Esophagus mucosa (tissue), 1 donor: ENCODE measurements at places on chromosomes 3 and 15. TPM values are rescaled to one million over a fixed set of nuclear protein-coding genes. Genes with fewer than 3 reads are reported as not detected.

DNA sequence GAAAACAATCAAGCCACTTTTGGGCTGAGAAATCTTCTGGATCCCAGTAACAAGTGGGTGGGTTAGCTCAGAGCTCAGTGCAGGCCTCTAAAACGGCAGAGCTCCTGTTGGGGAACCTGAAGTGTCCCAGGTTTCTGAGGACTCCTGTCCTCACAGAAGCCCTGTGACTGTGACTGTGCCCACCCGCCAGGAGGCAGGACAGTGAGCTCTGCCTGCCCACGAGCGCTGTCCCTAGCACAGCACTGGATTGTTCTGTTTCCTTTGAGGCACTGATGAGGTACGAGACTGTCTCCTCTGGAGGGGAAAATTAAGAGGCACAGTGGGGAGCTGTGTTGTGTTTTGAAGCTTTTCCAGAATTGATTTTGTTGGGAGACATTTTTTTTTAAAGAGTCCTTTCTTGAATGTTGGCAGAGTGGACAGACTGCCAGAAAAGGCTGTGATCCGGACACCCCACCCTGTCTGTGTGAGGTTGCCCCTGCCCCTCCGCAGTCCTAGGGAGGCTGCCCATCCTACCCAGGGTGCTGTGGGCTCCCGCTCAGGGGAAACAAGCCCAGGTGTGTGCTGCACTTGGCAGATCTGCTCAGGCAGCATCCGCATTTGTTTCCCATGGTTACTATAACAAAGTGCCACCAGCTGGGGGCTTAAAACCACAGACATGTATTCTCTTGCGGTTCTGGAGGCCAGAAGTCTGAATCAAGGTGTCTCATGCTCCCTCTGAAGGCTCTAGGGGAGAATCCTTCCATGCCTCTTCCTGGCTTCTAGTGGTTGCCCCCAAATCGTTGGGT is 66.6 kb upstream of the LARS2 start:
- no peak for ATAC-seq

- ATAC-seq = peak; percentile 73
Measured at GRCh38 chr3:157136647-157137387, 23.1 kb downstream of the CCNL1 start.

DNA sequence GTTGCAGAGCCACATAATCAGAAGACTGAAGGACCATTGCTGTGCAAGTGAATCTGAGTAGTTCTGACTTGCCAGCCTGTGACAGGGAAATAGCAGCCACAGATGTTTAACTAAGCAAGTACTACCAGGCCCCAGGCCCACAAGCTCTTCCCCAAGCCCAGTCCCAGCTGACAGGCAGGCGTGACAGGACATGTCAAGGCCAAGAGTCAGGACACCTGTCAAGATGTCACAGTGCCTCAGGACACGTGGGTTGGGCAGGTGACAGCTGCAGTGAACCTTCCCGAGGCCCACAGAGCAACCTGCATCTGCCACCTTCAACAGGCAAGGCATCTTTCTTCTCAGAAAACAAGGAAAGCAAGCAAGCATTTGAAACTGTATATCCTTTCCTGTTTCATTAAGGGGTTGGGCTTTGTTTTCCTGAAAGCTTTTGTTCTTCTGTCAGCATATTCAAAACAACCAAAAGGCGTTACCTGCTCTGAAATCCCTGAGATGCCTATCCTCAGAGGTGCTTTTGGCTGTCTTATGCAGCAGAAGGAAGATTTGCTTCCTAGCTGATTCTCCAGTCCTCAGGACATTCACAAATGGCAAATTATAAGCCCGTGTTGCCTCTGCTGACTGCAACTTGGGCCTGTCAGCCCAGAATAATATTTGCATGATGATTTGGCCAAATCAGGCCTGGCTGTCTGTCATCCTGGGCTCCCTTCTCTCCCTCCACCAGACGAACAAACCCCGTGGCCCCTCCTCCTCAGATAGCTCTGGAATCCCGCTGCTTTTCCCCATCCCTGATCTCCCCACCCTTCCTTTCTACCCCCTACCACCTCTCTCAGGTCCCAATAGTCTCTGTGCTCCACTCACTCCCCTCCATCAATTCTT is 171.8 kb upstream of the WNT5A start:
- peak; percentile 94 for ATAC-seq

GRCh38 chr3:86989006-86989405 is 1.9 kb downstream of the VGLL3 start:
- ATAC-seq = no peak

Gene VPS8
- 30.4 TPM for total RNA-seq

DNA sequence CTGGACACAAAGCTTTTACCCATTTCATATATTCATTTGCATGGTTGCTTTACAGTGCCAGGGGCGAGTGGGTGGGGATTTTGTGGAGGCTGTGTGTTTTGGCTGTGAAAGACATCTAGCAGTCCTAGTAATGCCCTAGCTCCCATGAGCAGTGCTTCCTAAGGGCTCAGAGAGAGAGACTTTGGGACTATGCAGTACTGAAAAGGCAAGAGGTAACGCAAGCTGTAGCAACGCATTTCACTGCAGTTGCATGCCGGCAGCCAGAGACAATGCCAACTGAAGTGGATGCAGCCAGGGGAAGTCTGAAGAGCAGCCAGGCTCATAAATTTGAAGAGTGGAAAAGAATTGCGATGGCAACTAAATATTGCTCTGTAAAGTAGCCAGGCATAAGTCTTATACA is 27.4 kb upstream of the ATP10A start:
- no peak for ATAC-seq

GRCh38 chr3:98612587-98612986 is 19.2 kb upstream of the CPOX start:
- peak; percentile 43 for ATAC-seq
